Fibroblast of skin of left biceps (primary cell): ENCODE measurements at places on chromosomes 6 and 20.
A peak's percentile ranks its signal among the peaks of the same experiment; 100 is the strongest.

DNA sequence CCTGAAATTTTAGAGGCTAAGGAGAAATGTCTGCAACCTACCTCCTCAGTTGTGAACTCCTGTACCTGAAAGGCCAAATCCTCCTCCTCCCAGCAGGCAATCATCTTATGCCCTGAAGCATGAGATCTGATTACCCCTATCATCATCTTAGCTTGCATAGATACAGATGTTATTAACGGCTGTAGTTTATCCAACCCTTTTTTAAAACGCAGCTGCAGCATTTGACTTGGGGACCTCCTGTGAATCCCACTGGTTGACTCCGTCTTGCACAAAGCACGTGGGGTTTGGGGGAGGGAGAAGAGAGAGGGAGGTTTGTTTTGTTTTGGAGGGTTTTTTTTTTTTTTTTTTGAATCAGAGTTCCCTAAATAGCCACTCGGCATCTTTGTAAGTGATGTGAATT, 5.8 kb upstream of the NR2E1 start:
- DNase-seq: no peak

DNA sequence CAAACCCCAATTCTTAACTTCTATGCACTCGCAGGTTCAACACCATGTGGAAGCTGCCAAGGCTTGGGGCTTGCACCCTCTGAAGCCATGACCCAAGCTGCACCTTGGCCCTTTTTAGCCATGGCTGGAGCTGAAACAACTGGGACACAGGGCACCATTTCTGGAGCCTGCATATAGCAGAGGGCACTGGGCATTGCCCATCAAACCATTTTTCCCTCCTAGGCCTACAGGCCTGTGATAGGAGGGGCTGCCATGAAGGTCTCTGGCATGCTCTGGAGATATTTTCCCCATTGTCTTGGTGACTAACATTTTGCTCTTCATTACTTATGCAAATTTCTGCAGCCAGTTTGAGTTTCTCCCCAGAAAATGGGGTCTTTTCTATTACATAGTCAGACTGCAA, 484.7 kb downstream of the EPHA7 start:
- DNase-seq: no peak

DNA sequence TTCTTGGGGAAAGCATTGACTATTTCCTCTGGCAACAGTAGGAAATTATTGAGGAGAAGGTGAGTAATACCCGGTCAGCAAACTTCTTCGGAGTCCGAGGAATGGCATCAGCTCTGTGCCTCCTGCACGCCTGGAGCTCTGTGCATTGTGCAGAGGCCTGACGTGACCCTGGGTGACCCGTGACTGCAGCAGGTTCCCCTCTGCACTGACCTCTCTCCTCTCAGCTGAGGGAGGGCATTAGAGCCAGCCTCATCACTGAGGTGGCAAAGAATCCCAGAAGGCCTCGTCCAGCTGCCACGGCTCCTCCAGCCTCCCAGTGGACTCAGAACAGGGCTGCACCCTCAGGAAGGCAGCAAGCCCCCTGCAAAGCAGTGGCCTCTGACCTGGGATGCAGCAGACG, 502.9 kb downstream of the CD83 start:
- no peak for DNase-seq

- no peak for DNase-seq
Measured at GRCh38 chr6:145844933-145845540, 30.4 kb upstream of the FBXO30 start.

DNA sequence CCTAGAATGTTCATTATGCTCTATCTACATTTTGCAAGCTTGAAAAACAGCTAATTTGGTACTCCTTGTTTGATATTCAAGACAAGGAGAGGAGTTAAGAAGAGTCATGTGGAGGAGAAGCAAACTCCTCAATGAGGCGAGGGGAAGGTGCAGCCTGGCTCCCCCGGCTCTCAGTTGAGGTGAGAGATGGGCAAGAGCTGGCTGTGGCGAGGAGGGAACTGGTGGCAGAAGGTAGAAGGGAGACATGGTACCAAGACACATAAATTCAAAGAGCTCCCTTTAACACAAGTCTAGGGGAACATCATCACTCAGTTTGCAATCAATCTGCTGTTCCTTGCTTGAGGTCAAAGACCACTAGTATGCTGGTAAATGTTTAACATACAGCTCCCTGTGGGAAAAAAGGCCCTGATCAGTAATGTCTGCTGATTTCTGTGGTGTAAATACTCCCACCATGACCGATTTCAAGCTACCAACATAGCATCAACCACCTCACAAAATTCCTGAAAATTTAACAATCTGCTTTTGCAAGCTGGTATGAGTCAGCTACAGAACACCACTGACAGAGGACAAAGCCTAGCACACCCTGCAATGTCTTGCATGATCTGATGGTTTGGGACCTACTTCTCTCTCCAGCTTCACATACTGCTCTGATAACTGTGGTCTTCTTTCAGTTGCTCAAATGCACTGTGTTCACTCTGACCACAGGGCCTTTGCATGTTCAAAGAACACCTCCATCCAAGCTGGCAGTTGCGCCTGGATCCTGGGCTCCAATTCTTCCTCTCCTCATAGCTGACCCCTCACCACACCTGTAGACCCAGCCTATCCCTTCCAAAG, 516.3 kb upstream of the CHD6 start:
- no peak for DNase-seq

- DNase-seq: no peak
Measured at GRCh38 chr6:44569131-44569530, 181.6 kb downstream of the CDC5L start.

DNA sequence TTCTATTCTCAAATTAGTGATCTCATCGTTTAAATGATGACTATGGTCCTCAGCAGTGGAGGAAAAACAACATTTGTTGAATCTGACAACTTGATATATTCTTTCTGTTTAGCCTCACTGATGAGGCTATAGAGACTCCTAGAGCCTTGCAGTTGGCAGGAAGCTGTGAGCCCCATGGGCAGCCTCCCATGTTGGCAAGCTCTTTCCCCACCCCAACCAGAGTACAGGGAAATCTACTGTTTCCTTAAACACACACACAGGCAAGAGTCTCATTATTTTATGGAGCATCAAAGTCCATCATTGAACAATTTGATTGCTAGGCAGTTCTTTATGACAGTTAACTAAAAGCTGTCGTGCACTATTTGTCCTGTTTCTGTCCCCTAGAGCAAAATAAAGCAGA, 498.2 kb upstream of the CITED2 start:
- DNase-seq: no peak

DNA sequence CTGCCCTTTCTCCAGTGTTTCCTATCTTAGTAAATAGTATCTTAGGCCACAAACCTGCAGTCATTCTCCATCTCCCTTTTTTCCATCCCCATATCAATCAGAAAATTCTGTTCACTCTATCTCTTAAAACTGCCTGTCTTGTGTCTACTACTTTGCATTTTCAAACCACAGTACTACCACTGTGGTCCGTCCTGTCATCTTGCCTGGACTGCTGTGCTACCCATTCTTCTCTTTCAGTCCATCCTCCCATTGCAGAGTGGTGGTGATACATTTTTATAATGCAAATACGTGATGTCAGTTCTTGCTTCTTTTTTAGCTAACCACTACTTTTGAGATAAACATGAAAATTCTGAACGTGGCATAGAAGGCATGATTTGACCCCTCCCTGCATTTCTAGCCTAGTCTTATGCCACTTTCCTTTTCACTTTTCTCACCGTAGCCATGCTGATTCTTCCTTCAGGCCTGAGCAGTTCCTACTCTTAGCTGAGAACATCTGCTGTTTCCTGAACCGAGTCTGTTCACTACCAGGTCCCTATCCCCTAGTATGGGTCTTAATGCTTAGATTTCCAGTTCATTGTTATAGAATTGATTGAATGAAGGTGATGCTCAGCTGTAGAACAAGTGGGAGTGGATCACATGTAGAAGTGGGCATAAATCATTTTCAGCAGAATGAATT, 13.8 kb downstream of the TBPL1 start:
- no peak for DNase-seq

DNA sequence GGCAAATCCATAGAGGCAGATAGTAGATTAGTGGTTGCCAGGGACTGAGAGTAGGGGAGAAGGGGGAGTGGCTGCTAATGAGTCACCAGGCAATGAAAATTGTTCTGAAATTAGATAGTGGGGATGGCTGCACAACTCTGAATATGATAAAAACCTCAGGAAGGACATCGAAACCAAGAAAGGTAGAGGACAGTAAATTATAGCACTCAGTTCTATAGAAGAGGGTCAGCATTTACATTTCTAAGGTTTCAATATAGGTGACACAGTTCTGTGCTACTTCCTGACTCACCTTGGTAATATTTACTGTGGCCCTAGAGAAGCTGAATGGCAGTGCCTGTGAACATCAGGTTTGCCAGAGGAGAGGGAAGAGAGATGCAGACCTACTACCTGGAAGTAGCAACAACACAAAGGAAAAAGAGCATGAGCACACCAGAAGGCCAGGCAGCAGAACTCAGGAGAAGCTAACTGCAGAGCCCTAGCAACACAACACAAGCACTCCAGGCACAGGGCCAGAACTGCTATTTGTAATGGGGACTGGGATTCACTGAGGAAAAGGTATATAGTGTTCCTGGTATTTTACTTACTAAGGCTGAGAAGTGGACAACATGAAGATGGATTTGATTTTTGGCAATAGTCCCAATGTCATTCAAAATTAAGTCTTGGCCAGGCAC, 75.9 kb downstream of the PLCG1 start:
- peak; percentile 8 for DNase-seq

- DNase-seq: no peak
Measured at GRCh38 chr6:35071347-35071994, 69.7 kb downstream of the TCP11 start.

DNA sequence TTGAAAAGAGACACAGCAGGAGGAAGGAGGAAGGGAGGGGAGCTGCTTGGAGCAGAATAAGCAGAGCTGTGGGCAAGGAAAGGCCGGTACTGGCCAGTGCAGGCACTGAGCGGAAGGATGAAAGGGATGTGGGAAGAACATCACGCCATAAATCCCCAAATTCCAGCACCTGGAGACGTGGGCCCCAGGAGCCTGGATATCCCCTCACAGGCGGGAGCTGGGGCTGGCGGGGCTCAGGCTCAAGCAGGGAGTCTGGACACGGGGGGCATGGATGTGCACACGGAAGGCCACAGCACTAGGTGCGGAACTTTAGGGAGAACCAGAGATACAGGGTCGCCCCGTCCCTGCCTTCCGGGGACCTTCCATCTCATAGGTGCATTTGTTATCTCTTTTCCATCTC, 7.5 kb upstream of the RPP40 start:
- DNase-seq: no peak

DNA sequence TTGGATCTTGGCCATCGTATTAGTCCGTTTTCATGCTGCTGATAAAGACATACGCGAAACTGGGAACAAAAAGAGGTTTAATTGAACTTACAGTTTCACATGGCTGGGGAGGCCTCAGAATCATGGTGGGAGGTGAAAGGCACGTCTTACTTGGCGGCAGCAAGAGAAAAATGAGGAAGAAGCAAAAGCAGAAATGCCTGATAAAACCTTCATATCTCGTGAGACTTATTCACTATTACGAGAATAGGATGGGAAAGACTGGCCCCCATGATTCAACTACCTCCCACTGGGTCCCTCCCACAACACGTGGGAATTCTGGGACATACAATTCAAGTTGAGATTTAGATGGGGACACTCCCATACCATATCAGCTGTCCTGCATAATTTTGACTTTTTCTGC, 20.1 kb upstream of the REPS1 start:
- no peak for DNase-seq

GRCh38 chr6:36360241-36361054, 23.8 kb upstream of the BNIP5 start:
- DNase-seq: peak; percentile 43

- DNase-seq: no peak
Measured at GRCh38 chr6:169087443-169088041, 166.1 kb downstream of the THBS2 start.

- no peak for DNase-seq
Measured at GRCh38 chr6:95530176-95530819, 47.0 kb upstream of the MANEA start.

GRCh38 chr6:116229287-116229913, 24.5 kb downstream of the TSPYL4 start:
- DNase-seq: peak; percentile 87

DNA sequence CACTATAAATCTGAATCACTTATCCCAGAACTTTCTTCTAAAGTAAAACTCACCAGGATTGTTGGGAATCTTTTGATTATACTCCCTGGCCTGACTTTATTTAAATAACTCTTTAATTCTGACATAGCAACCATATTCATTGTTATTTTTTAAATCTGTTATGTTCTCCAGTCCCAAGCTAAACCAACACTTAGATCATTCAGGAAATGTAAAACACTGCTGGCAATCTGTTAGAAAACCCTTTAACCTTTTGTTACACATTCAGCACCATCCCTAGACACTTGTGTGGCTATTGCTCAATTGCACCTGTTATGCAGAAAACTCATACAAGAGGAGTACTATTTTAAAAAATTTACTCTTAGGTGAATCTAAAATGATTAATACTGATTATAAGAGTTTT, 101.8 kb upstream of the NHSL1 start:
- DNase-seq: no peak

- no peak for DNase-seq
Measured at GRCh38 chr20:52103335-52103912, 88.2 kb downstream of the ZFP64 start.

- DNase-seq: peak; percentile 17
Measured at GRCh38 chr20:13455713-13456112, 183.0 kb downstream of the TASP1 start.

DNA sequence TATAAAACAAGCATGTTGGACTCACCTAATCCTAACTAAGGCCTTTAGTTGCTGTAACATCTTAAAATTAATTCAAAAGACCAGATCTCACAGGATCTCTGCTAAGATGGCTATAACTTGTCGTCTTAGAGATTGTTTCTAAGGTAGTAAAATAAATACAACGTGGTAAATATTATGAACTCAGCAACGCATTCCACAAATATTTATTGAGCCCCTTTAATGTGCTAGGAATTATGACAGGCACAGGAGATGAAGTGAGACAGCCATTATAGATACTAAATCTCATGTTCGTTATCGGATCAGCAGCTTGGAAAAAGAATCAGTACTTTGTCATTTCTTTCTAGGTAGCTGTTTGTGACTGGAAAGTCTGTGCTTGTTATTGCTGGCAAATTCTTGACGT, 20.9 kb upstream of the MCM3 start:
- no peak for DNase-seq

DNA sequence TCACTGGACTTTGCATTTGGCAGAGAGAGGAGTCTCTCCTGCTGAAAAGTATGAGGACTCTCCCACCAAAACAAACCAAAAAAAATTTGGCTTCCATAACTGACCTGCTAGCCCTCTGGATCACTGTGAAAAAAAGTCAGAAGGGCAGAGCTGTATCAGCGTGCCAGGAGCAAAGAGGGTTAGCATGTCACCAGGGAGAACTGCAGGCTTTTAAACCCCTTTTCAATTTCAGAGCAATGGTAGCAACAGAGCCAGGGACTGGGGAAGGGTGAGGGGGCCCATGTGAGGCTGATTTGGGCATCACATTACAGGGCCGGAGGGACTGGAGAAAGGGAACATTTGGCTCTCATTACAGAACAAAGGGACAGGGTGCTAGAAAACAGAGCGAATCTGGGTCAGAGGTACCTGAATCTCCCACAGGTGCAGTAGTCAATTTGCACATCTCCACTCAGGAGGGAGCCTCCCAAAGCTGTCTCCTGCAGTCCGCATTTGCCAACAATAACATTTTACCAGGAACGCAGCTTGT, 185.7 kb upstream of the EYA4 start:
- DNase-seq: no peak

GRCh38 chr6:46390153-46390876, 100.9 kb downstream of the RCAN2 start:
- DNase-seq: no peak
